ENCODE measurements at places on chromosomes 12 and 14. TPM values are rescaled to one million over a fixed set of nuclear protein-coding genes. Genes with fewer than 3 reads are reported as not detected.
A peak's percentile ranks its signal among the peaks of the same experiment; 100 is the strongest.

TBX5 gene
- 16.8 TPM for total RNA-seq

ACOT2 gene
- 21.3 TPM for total RNA-seq

DNA sequence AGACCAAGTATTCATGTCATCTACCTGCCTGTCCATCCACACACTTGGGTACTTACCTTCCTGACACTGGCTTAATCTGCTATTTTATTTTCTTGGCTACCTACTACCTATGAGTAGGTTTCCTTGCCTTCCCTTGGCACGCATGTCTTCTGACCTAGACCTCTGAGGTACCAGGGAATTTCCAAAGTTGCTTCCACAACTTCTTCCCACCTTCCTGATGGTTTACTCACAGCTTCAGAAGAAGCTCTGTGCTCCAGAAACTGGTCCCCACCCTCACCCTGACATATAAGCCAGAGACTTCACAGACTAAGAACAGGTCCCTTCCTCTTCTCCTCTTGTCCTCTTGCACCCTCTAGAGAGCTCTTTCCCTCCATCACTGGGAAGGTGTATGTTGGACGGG, 35.7 kb upstream of the DDX11 start:
- no peak for DNase-seq

GRCh38 chr14:56659964-56660551, 80.5 kb downstream of the TMEM260 start:
- DNase-seq: peak; percentile 63

GRCh38 chr12:65430571-65431306, 152.3 kb downstream of the MSRB3 start:
- DNase-seq: peak; percentile 42
